ENCODE measurements at places on chromosomes 2 and 18.

DNA sequence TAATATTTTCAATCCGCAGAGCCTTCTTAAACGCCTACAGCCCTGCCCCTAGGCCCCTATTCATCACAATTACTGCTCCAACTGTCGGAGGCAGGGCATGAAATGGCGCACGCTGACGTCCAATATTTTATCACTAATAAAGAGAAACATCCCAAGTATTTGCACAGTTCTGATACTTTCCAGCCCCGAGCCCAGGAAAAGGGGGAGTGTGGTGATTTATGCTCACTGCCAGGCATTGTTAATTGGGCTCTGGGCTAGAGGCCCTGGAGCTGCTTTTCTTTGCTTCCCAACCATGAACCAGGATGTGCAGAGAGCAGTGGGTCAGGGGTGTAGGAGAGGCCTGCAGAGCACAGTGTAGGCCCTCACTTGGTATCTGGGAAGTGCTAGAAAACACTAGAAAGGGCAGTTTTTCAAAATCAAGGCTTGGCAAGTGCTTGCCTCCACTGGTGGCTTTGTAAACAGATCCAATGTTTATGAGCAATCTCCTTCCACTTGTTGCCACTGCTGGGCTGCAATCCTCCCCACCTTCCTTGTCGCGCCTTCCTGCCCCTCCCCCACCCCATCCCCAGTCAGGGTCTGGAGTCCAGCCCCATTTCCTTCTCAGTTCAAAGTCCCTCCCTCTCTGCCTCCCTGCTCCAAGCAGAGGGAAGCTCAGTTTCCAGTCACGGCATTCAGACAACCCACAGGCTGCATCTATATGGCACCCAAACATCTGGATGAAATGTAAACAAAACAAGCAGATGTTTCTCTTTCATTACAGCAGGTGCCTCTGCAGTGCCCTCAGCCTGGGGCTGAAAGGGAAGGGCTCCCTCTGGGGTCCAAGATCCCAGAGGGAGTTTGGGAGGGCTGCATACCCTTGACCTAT is 83.9 kb upstream of the PKDCC start:
- no peak for DNase-seq

DNA sequence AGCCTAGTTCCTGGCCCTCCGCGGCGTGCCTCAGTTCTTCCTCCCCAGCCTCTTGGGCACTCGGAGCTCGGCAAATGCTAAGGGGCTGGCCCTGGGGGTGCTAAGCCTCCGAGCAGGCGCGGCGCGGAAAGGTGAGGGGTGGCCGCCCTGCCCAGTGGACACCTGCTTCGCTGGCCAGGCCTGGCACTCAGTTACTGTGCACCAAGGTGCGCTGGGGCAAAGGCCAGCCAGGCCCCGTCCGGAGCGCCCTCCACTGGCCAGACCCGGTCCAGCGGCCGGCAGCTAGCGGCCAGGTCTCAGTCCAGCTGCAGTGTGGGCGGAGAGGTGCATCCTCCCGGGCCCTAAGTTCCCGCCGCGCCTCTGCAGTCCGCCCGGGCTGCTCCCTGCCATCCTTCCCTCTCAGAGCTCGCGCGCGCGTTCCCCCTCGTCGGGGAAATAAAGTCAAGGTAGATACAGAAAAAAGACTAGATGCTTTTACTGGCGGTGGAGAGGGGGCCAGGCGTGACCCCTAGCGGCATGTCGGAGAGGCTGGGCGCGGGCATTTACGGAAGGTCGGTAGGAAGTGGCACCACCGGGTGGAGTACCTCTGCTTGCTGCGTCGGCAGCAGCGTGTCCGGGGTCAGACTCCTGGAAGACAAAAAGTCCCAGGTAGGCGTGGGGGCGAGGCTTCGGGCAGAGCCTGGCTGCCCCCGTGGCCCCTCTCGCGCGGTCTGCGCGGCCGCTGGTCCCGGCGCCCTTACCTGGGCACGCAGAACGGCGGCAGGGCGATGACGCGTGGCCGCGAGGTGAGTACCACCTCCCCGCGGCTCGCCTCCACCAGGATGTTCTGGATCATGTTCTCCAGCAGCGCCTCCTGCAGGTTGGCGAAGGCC is 9.4 kb upstream of the CRYBA2 start:
- DNase-seq = no peak

DNA sequence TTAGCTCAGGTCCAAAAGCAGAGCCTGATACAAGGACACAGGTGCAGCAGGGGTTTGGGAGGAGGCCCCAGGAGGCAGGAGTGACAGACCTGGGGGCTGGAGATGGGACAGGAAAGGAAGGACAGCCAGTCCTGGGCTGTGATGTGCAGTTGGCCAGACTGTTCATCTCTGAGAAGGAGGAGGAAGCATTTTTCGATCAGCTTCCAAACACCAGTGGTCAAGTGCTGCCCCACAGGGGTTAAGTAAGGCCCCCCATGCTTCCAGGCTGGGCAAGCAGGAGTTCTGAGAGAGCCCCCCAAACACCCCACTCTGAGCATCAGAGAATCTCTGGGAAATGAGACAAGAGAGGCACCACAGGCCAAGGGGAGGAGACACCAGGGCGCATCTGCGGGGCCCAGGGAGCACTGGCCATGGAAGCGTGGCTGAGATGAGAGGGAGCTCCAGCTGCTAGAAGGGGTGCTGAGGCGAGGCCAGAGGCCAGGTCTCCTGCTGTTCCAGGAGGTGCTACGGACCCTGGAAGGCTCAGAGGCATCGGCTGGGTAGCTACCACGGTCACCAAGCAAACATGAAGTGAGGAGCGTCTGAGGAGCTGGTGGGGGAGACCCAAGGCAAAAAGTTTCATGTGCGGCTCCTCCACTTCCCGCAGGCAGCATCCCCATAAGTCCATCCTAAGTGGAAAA is 5.6 kb upstream of the HDAC4 start:
- DNase-seq = no peak

DNA sequence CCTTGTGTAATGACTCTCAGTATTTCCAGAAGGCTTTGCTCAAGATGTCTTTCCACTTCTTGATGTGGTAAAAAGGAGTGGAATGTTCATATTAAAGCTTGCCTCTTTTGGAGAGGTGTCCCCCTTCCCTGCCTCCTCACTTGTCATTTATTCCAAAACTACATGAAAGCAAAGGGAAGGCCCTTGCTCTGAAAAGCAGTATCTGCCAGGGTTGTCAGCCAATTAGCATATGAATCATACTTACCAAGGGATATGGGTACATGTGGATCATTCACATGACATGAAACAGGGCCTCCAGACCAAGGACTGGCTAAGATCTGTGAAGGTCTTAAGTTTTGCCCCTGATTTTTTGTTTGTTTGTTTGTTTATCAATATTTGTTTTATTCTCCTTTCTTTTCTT is 31.3 kb downstream of the ANXA4 start:
- DNase-seq = no peak

DNA sequence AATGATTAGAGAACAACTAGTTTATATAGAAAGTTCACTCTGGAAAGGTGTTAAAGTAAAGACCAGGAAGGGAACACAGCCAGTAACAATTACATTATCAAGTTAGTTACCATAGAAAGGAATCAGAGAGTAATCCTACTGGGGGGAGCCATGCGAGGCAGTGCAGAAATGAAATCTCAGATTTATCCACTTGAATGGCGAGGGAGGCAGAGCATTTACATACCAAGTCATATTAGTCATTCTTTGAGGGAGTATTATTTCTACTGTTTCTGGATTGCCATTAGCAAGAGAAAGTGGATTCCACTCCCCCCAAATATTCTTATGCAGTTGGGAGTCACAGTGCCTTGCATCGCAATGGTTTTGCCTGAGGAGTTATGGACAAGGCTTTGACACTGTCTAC is 472.7 kb upstream of the TRIB2 start:
- DNase-seq = no peak

- no peak for DNase-seq
These were observed 39.2 kb downstream of the GRHL1 start for GRCh38 chr2:9990736-9991135.

GRCh38 chr18:907885-908757 is 3.5 kb downstream of the ADCYAP1 start:
- DNase-seq = no peak

DNA sequence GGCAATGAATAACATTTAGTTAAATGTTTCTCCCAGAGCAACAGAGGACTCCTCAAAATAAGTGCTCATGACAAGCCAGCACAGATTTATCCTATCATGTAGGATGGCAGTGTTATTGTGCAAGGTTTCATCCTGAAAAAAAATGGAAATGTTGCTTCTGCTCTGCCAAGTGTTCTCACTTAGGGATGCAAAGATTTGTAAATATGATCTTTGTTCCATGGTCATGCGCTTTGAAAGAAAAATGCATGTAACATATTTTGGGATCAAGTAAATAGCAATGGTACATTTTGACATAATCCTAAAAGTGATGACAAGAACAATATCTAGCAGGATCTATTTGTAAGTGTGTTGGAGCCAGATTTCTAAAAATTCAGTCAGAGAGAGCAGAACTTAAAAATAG is 229.5 kb upstream of the CCDC150 start:
- DNase-seq = no peak

DNA sequence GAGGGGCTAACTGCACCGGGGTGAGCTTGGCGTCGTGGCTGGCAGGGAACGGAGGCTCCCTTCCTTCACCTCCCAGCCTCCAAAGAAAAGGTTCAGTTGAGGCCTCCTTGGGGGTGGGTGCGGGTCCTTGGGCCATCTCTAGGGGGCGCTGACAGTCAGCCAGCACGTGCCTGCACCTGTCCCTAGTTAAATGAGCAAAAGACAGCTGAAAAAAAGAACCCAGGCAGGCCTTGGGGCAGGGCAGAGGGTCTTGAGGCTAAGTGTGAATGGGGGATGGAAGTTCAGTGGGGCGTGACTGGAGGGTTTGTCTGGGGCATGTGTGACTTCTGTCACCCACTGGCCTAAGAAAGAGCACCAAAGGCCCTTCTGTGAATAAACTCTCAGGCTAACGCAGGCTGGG is 56.4 kb downstream of the ZFP36L2 start:
- peak; percentile 64 for DNase-seq

DNA sequence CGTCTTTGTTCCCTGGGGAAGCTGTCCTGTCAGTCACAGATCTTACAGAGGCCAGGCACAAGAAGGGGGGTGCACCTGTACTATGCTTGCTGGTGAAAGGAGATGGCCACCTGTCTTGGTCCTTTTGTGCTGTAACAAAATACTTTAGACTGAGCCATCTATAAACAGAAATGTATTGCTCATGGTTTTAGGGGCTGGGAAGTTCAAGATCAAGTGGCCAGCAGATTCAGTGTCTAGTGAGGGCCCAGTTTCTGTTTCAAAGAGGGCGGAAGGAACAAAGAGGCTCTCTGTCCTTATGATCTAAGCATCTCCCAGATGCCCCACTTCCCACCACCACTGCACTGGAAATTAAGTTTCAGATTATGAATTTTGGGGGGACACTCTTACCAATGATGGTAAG is 35.5 kb upstream of the RPL37A start:
- DNase-seq = no peak

DNA sequence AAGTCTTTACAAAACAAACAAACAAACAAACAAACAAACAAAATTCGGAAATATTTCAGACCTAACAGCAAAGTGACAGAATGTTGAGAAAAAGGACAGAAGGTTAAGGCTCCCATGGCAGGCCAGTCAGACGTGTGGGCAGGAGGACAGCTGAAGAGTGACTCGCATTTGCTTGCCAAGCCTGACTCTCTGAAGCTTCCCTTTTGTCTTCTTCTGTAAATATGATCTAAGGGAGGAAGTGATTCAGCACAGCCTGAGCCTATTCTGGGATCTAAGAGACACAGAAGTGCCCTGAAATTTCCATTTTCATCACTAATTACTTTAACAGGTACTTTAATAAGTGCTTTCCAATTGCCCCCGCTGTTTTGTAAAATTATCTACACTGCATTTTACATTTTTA is 134.0 kb upstream of the LYPD1 start:
- DNase-seq = no peak

DNA sequence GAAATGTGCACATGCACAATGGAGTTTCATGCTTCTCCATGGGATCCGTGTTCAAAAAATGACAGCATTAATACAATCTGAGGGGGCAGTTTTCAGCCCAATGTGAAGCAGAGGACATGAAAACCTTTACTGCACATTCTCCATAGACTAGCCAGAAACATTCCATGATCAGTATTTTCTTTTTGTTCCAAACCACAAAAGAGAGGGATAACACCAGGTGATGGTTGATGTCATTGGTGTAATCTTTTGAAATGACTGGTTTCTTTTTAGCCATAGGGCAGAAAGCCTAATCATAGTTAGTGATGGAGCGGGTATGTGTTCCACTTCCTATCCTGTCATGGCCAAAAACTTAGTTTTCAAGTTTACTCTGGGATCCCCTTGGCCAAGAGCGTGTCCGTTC is 1.8 kb upstream of the KYNU start:
- no peak for DNase-seq

GRCh38 chr2:71637168-71637567 is 183.8 kb downstream of the DYSF start:
- no peak for DNase-seq

- DNase-seq = no peak
These were observed 247.4 kb upstream of the COL3A1 start for GRCh38 chr2:188726626-188727247.

- no peak for DNase-seq
These were observed 328.5 kb upstream of the KLHL14 start for GRCh38 chr18:33101316-33101715.

DNA sequence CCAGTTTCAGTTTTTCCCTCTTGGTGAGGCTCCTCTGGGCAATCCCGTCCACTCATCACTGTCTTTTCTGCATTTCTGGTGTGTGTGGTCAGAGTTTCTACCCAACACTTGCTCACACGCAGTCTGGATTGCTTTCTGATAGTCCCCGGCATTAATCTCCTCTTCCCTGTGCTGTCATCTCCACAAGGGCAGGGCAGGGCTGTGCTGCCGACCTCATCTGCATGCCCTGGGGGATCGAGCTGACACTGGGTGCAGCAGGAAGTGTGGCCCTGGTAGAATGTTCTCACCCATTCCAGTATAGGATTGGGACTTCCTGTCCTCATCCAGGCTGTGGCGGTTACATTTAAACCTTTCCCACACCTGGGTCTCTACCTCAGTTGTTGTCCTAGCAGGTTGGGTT is 80.0 kb upstream of the FAM136A start:
- DNase-seq = no peak

GRCh38 chr18:30376515-30376914 is 666.0 kb downstream of the DSC3 start:
- DNase-seq = no peak

GRCh38 chr2:162256591-162256991 is 13.3 kb upstream of the FAP start:
- DNase-seq = no peak
